Thyroid gland (tissue), 4 donors: ENCODE measurements at places on chromosomes 5 and 9. TPM values are rescaled to one million over a fixed set of nuclear protein-coding genes. Genes with fewer than 3 reads are reported as not detected.

Gene FBP2
- not detected for total RNA-seq

- DNase-seq = no peak
Measured at GRCh38 chr9:7790022-7790818, 9.4 kb downstream of the DMAC1 start.

DNA sequence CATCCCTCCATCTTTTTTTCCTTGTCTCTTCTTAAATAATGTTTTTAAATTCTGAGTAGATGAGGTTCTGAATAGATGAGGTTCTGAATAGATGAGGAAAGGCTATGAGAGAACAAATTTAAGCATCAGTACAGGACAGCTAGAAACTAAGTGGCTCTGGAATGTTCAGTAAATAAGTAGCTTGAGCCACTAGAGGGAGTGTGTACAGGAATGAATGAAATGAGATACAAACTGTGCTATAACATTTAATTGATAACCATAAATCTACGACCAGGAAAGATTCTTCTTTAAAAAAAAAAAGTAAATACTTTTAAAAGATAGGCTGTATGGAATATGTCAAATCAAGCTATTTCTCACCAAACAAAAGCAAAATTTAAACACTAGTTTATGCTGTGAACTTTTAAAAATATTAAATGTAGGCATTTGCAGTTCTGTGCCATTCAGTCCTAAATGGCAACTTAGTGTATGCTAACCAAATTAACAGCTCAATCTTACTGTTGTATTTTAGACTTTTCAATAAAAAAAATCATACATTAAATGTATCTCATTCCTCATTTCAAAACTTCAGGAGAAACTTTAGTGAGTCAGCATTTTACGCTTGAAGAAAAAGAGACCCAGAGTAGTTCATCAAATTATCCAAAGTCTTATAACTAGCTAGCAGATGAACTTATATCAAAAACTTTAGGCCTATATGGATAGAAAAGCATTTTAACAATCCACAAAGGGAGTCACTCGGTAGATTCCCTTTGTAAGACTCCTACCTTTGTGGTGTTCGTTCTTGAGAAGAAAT is 70.4 kb upstream of the SNX2 start:
- no peak for DNase-seq

GRCh38 chr5:160620401-160620800 is 198.7 kb downstream of the PTTG1 start:
- no peak for DNase-seq

GRCh38 chr9:114851306-114851705 is 45.5 kb upstream of the TNFSF15 start:
- DNase-seq = no peak

DNA sequence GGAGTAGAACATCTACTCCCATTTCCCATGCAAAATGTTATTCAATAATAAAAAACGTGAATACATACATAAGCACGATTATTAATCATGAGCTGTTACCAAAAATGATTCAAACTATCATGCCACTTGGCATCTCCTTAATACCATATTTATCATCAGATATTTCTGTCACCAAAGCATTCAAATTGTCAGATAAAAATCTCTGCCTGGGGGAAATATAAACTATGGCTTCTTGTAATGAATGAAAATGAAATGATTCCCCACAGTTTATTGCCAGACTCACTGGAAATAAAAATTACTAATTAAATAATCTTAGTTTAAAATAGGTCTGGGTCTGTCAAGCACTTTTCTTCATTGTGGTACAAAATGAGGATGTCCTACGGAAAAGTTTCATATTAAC is 265.4 kb downstream of the EDIL3 start:
- no peak for DNase-seq

GRCh38 chr9:4298255-4299004 is 1.4 kb downstream of the GLIS3 start:
- DNase-seq = peak; percentile 68

- no peak for DNase-seq
Measured at GRCh38 chr5:75048457-75048953, 3.9 kb downstream of the GCNT4 start.
